Cardiac septum (tissue), 1 donor: ENCODE measurements at places on chromosomes 16 and 17. TPM values are rescaled to one million over a fixed set of nuclear protein-coding genes. Genes with fewer than 3 reads are reported as not detected.
A peak's percentile ranks its signal among the peaks of the same experiment; 100 is the strongest.

GRCh38 chr16:89828870-89829629, 775 bp downstream of the SPIRE2 start:
- DNase-seq = no peak

DNA sequence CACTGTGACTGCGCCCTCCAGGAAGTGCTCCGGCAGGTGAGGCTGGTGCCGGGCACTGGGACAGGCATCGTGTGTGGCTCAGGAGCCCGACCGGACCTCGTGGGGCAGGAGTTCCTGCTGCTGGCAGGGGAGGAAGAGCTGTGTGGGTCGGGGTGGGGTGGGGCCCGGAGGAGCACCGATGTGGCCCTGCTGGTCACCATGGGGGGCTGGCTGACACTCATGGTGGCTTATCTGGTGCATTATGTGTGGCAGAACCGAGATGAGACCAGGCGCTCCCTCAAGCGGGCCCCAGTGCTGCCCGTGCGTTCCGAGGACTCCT, 16.8 kb downstream of the LRRC3C start:
- DNase-seq = no peak

The SEPTIN12 gene
- not detected for total RNA-seq

- DNase-seq = no peak
Measured at GRCh38 chr16:7167626-7168025, 165.0 kb upstream of the RBFOX1 start.

DNA sequence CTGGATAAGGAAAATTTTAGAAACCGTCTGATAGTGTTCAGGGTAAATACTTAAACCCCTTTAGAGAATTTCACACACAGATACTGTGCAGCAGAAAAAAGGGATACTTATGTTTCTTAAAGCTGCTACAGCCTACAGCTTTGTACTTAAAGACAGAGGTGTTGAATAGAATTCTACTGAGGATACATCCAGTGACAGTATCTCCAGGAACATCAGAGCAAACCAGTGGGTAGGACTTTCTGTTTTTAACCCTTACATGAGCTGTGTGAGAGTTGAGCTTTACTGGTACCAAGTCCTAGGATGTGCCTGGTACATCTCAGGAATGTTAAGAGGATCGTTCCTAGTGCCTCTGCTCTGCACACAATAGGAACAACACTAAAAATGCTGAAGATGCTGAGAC, 191.5 kb downstream of the FTO start:
- no peak for DNase-seq

GRCh38 chr17:72976971-72977770, 115.3 kb downstream of the SLC39A11 start:
- DNase-seq = peak; percentile 78

DNA sequence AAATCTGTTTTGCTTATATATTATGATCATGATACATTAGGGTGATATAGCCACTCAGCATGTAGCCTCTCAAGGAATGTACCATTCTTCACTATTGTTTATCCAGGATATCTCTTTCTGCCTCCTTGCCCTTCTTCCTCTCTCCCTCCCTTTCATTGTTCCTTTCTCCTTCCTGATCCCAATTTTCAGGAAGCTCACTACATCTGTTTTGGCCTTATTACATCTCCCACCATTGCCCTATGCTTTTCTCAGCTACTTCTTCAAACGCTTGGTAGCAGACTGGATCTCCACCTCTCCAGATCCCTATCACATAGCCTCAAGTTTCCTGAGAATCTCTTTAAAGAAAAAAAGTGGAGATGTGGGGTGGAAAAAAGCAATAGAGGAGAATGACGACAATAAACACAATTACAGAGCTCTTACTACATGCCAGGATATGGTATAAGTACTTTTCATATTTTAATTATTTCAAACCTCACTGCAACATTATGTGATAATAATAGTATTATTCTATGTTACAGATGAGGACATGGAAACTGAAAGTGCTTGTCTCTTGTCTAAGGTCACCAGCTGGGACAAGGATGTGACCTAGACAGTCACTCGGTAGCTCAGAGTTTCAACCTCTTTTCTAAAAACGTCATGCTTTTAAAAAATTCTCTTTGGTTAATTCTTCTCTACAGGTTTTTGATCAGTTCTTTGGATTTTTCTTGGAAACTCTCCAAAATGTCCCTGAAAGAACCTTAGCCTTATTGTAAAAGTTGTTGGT, 959.1 kb downstream of the CDH11 start:
- DNase-seq = no peak

DNA sequence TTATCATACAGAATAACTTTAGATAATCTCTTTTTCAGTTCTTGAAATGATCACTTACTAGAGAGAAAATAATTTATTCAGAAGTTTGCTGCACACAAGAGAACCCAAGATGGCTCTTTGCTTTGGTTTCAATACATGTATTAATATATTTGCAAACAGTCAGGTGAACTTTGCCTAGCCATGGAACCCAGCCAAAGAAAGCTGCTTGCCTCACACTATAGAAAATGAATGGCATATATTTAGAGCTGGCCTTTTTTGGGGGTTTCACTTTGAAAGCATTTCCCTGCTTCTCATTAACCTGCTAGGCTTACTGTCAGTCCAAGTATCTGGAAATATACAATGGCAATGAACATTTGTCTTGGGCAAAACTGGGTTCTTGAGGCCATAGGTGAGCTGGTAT, 75.3 kb downstream of the MRTFB start:
- DNase-seq = no peak

The TANGO6 gene
- 10.5 TPM for total RNA-seq

DNA sequence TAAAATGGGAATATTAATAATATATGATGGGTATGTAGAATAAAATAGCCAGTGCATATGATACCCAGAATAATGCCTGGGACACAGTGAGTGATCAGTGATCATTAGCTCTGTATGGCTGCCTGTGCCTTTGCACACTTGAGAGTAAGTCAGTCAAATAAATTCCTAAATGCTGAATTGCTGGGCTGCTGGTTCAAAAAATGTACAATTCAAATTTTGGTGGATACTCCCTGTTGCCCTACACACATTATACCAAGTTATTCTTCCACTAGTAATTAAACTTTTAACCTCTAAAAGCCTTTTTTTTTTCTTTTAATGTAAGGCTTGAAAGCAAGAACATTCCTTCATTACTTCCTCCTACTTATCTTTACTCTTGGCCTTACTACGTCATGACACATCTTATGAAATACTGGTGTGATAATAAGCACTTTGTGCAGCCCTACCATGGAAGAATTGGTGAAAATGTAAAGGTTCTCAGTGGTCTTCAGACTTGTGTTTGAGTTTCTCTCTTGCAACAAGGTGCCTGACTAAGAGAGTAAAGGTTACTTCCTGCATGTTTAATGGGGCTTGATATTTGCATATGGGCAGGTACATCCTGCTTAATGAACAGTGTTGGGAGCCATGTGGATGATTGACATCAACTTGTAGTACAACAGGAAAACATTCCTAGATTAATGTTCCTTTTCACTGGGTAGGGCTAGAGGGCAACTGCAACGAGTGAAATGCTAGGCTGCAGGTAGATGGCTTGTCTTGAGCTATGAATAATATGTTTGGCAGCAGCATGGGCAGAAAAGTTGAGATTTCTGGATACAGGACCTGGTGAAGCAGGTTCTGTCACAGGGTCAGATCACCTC, 84.3 kb downstream of the PRKCA start:
- no peak for DNase-seq

GRCh38 chr16:48576927-48577326, 33.1 kb downstream of the N4BP1 start:
- no peak for DNase-seq

The OTOP2 gene
- not detected for total RNA-seq

GRCh38 chr17:20086416-20087076, 77.4 kb downstream of the SPECC1 start:
- no peak for DNase-seq

GRCh38 chr16:287298-287811, 4.4 kb downstream of the PDIA2 start:
- DNase-seq = no peak

GRCh38 chr17:33183487-33184026, 109.5 kb downstream of the ASIC2 start:
- no peak for DNase-seq

- no peak for DNase-seq
Measured at GRCh38 chr17:46782250-46782953, 36.1 kb downstream of the WNT3 start.

GRCh38 chr16:3637371-3637923, 17.0 kb upstream of the DNASE1 start:
- DNase-seq = no peak

- DNase-seq = peak; percentile 83
Measured at GRCh38 chr17:40311575-40311974, 2.6 kb downstream of the RARA start.

GRCh38 chr17:38705803-38706504, 881 bp downstream of the MLLT6 start:
- peak; percentile 83 for DNase-seq

GRCh38 chr17:77420804-77421629, 280.2 kb downstream of the SEC14L1 start:
- no peak for DNase-seq

The METRNL gene
- 104 TPM for total RNA-seq

DNA sequence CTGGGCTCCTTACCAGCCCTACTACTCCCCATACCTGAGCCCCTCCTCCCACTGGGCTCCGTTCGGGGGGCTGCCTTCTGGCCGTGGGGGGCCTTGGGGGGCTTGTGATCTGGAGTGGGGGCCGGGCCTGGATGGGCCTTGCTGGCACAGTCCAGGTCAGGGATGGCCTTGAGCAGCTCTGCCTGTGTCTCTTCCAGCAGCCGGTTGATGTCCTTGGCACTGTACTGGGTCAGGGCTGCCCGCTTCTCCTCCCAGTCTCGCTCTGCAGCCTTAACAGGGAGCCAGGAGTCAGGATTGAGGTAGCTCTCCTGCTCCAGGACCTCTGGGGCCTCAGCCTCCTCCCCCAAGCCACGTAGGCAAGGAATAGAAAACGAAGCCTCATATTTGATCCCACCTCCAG, 54.6 kb downstream of the SRCIN1 start:
- no peak for DNase-seq

DNA sequence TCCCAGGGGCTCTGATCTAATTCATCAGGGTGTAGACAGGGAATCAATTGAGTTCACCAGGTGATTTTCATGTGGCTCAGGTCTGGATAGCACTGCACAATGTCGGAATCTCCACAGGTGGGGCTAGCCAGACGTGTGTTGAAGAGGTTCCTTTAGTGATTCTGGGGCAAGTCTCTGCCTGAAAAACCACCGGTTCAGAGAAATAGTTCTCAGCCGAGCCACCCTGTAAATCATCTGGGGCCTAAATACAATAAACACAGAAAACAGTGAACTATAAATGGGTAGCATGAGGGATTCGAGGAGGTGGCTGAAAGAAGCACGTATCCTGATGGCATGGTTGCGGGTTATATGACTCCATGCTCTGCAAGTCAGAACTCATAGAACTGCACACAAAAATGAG, 21.3 kb downstream of the ASPA start:
- no peak for DNase-seq

DNA sequence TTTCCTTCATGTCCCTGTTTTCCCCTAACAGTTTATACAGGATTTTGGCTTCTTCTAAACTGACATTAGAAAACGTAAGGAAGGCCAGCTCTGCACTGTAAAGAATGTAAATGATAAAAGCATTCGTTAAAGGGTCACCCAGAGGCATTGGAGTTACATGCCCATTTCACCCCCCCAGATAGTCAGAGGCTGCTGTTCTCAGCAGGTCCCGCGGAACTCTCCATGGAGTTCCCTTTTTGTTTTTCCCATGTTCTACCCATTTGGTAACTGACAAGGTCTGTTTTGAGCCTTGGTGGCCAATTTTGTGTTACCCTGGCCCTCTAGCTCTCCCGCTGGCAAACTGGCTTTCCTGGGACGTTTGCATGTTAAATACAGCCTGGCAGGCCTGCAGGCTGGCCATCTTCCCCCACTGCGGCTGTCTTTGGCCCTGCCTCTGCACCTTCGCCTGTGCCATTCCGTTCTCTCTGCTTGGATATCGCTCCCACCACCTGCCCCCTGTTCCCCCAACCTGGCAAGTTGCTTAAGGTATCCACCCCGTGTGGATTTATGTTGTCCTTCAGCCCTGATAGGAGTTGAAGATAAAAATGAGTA, 49.7 kb downstream of the EPN2 start:
- DNase-seq = no peak

The TMEM100 gene
- total RNA-seq = 5.2 TPM

DNA sequence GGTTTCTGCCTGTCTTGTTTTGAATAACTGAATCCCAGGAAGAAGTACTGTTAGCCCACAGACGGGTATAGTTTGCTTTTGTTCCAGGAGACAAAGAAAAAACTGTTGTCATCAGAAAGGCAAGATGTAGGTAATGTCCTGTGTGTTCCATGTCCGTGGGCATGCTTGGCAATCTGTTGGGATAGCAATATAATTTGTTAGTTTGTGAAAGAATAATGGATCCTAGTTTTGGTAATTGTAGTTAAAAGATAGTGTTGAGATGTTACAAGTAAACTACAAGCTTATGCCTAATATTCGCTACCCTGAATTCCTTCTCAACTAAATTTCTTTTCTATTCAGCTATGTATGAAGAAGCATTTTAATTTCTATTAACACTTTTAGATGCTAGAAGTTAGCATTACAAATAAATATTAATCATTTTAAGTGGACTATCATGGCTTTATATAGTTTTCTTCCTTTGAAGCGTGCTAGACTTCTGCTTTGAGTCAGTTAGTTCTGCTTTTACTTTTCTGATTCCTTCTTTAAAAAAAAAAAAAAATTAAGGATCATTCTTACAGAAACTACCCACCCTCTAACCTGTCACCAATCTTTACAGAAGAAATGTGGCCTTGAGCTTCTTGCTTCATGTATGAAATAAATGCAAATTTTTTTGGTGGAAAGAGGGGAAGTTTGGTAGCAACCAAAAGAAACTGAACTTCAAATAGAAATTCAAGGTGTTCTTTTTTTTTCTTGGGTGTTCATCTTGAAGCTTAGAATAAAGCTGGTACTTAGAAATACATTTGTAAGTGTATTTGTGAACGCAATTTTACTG, 2.4 kb downstream of the EVI2A start:
- DNase-seq = no peak

DNA sequence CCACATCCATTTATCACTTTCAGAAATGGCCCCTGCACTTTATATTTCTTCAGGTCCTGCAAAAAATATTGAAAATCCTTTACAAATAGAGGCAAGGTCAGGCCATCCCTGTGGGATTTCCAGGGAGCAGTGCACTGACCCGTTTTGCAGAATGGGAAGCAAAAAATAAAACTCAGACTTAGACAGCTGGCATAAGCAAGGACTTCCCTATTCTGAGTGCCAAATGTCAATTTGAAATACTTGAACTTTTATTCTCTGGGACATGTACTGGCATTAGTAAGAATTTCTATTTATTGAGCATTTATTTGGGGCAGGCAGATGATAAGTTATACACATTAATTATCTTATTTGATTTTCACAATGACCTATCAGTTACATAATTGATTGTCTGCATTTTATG, 32.4 kb downstream of the PRKCB start:
- DNase-seq = no peak
